Left hindlimb (tissue), 1 donor: ENCODE measurements at places on chromosomes 6 and 20.

- no peak for DNase-seq
These were observed 48.2 kb upstream of the LRRC1 start for GRCh38 chr6:53746442-53747103.

GRCh38 chr20:38630727-38631126 is 29.1 kb downstream of the ARHGAP40 start:
- no peak for DNase-seq

DNA sequence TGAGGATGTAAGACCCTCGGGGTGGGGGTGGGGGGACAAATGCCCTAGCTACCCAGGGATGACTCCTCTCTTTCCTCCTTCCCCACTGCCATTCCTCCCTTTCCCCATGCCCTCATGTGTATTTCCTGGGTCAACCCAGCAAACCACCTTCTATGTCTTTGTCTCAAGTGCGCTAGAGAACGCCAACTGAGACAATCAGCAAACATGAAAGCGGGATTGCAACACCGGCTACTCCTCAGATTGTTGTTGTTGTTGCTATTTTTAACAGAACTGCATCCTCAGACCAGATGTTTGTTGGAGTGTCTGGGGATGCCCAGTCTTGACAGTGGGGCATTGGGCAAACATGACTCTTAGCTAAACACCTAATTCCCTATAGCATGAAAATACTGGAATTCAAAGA is 39.3 kb upstream of the HIVEP1 start:
- no peak for DNase-seq

DNA sequence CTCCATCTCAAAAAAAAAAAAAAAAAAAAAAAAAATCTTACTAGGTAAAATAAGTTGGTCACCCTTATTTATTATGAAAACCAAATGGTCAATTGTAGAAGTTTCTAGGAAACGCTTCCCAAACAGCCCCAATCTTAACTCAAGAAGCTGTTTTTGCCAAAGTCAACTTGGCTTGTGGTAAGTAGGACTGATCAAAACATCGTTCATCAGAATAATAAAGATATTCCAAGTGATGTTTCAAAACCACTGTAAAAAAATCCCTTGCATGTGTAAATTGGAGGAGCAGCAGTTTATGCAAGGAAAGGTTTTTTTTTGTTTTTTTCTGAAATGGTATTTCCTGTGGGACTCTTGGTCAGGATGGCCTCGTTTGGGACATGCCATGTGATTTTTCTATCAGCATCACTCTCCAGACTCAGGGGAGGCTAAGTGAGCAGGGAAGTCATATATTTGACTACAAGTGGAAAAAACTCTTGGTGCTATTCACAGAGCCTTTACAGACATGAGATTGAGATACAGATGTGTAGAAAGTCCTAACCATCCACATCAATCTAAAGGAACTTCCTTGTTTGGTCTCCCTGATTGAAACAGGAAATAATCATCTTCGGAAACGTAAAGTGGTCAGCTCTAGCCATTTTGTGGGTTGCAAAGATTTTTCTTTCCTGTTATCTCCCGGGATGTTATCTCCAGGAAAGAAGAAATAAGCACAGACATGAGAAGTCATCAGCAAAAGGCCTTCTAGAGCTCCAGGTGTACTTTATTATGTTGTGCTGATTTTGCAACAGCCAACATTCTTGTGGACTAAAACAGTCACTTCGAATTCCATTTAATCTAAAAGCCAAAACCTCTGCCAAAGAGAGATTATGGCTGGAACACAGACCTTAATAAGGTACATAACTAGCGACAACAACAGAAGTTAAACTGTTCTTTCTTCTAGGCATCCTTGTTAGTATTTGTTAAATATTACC is 177.8 kb downstream of the EDN1 start:
- no peak for DNase-seq

DNA sequence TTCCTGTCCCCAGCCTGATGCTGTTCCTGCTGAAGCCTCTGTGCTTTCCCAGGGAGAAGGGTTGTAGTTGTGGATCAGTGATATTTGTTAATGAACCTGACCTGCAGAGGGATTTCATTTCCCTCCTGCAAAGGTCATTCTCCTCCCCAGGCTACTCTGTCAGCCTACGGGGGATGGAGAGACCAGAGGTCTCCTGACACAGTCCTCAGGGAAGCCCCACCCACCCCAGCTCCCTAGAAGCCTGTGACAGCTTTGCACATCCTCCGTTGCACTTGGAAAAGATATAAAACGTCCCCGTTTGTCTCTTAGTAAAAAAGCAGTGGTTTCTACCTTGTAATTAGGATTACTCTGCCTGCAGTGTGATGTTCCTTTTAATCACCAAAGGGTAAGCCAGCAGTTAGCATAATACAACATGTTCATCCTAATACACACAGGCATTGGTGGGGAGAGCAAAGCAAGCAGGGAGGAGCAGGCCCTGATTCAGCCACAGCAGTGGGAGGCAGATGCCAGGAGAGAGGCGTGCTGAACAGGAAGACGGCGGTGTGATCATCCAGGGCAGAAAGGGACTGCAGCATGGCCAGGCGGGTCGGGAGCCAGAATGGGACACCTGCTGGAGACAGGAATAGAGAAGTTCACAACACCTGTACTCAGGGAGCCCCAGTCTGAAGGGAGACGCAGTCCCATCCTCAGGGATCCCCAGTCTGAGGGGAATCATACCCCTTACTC is 293.5 kb downstream of the LRFN2 start:
- no peak for DNase-seq
